HFF-Myc (cell line): ENCODE measurements at places on chromosomes 1 and 21.
A peak's percentile ranks its signal among the peaks of the same experiment; 100 is the strongest.

DNA sequence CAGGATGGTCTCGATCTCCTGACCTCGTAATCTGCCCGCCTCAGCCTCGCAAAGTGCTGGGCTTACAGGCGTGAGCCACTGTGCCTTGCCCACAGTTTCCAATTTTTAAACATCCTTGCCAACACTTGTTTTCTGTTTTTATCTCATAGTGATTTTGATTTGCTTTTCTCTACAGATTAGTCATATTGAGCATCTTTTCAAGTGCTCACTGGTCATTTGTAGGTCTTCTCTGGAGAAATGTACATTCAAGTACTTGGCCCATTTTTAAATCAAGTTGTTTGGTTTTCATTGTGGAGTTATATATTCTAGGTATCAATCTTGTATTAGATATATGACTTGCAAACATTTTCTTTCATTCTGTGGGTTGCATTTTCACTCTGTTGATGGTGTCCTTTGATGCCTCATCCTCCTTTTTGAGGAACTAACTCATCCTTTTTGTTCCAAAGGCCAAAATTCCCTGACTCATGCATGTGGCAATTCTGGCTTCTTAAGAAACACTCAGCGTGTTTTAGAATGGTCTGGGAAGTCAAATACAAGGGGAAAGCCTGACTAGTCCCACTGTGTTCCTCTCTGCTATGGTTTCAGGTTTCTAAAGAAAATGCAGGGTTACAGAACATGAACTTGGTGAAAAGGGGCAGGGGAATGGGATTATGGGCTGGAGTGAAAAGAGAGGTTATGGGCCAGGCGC, 37.3 kb downstream of the PTAFR start:
- DNase-seq = no peak

GRCh38 chr1:167790117-167790516, 68.3 kb downstream of the MPZL1 start:
- DNase-seq = no peak

- no peak for DNase-seq
Measured at GRCh38 chr1:202072211-202072765, 50.4 kb upstream of the GPR37L1 start.

- DNase-seq = no peak
Measured at GRCh38 chr1:209710093-209710492, 5.4 kb downstream of the HSD11B1 start.

DNA sequence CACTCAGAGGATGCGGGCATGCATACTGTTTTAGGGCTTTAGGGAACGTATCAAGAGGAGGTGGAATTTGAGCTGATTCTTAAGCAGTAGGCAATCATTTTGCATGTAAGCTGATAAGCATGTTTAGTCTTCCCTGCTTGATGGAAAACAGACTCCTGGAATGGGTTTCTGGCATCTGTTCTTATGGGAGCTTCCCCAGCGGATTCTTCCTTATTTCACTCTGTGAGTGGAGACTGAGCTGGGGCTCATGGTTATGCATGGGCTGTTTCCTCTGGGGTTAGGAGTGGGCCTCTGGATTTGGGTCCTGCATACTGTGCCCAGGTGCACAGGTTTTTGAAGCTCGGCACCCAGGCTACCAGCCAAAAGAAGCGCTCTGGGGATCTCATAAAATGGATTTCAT, 93.4 kb downstream of the DIRAS3 start:
- DNase-seq = no peak

- DNase-seq = no peak
Measured at GRCh38 chr1:16012590-16013219, 5.1 kb downstream of the HSPB7 start.

- peak; percentile 79 for DNase-seq
Measured at GRCh38 chr1:1360506-1361169, 2.3 kb upstream of the MXRA8 start.

- DNase-seq = no peak
Measured at GRCh38 chr1:63475761-63476160, 47.3 kb downstream of the ITGB3BP start.

GRCh38 chr1:24875991-24876506, 54.0 kb downstream of the RUNX3 start:
- no peak for DNase-seq

DNA sequence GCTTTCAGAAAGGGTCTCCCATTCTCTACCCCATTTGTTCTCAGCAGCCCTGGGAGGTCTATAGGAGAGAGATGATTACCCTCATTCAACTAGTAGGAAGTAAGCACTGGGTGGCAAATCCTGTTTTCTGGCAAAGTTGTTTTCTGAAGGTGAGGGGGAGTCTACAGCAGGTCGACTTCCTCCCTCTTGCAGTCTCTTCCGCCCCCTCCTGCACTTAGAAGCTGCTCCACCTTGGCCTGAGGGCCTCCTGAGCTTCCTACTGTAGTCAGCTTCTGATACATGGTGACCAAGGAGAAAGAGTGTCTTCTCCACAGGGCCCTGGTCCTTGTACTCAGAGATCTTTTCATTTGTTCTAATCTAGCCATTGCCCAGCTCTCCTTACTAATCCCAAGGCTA, 93.1 kb downstream of the RGL1 start:
- DNase-seq = no peak

DNA sequence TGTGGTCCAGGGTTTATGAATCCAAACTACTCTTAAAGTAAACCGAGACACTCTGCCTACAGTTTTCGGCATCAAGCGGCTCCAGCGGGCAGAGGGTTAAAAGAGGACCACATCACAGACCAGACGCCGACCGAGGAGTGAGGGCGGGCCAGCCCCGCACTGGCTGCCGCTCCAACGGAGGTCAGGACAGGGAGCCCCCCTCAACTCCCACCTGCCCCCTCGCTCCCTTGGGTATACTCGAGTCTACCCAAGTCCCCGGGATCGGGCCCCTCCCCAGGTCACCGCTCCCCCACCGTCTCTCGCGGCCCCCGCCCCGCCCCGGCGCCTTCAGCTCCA, 312 bp downstream of the ARNT start:
- DNase-seq = peak; percentile 14

GRCh38 chr21:44506279-44507255, 33.4 kb downstream of the KRTAP10-1 start:
- no peak for DNase-seq

- DNase-seq = no peak
Measured at GRCh38 chr1:154873321-154873950, 3.4 kb upstream of the KCNN3 start.

- DNase-seq = no peak
Measured at GRCh38 chr1:18811733-18812452, 47.6 kb downstream of the TAS1R2 start.

DNA sequence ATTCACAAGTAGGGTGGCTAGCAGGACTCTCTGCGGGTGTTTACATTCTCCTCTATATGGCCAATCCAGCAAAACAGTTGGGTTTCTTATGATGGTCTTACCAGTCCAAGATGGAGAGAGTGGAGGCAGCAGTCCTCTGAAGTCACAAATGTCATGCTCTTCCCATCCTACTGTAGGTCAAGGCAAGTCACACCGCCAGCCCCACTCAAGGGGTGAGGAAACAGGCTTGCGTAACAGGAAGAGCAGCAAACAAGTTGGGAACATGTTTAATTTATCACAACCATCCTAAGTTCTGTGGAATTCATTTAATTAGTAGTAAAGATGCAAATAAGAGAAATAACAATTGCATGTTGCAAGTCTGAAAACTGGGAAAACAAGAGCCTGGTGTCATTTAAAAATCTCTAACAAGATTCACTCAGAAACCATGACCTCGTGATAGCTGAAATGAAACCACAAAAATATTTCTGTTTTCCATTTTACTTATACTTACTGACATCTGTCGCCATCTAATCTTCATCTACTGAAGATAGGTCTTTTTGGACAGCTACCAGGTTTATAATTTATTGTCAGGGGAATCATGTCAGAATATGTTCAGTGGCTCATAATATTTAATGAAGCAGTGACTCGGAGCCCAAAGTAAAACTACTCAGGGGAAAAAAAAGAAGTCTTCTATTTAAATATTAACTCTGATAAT, 349.1 kb upstream of the FMN2 start:
- DNase-seq = no peak

GRCh38 chr1:5794279-5794678, 197.9 kb downstream of the NPHP4 start:
- DNase-seq = no peak

GRCh38 chr1:178908358-178908757, 37.5 kb upstream of the ANGPTL1 start:
- no peak for DNase-seq

DNA sequence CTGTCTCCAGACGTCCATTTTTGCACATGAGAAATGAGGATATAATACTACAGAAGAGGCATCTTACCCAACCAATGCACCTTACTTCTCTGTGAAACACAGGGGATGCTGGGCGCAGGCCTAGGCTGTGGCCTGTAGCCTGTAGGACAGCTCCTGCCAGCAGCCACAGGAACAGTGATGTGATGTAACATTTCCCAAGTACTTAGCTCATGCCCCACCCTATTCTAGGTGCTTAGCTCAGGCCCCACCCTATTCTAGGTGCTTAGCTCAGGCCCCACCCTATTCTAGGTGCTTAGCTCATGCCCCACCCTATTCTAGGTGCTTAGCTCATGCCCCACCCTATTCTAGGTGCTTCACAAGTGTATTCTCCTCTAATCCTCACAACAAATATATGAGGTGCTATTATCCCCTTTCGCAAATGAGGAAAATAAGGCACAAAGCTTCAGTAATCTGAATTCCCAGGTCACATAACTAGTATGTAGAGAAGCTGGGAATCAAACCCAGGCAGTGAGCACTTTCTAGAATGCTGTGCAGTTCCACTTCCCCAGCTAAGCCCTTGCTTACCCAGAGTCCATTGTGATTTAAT, 4.6 kb upstream of the NAXE start:
- no peak for DNase-seq

GRCh38 chr1:16334655-16335340, 17.5 kb downstream of the FBXO42 start:
- DNase-seq = no peak

DNA sequence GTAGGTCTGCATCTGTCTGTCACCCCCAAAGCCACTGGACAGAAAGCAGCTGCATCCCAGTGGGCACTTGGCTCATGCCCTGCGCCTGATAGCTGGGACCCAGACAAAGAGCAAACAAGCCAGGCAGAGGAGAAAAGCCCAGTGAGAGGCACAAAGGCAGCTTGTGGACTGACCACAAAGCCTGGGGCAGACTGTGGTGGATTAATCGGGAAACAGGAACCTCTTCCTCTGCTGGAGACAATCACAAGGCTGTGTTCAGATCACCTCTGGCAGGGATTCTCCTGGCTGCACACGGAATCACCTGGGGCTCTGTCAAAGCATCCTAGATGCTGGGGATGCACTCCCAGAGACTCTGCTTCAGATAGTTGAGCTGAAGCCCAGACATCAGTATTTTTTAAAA, 15.2 kb upstream of the GJB5 start:
- DNase-seq = no peak

GRCh38 chr1:153180556-153180955, 22.7 kb upstream of the LELP1 start:
- DNase-seq = no peak
